ENCODE measurements at places on chromosomes 6 and 20.

DNA sequence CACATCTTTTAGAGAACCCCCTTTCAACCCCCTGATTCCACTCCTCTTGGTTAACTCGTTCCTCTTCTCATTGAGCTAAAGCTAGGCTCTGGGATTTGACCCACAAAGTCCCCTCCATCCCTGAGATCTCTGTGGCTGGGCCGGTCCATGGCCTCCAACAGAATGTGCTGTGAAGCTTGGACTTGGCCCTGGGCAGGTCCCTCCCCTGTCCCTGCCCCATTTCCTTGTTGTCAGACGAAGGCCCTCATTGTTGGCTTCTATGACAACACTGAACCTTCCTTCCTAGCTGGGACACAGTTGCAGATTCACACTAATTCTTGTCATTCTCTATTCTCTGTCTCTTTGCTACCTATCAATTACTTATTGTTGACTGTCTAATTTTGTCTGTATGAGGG lies 156.1 kb downstream of the SYCP2 start:
- DNase-seq: no peak

- DNase-seq: peak; percentile 94
Measured at GRCh38 chr6:70312165-70312745, 9.4 kb upstream of the COL9A1 start.

DNA sequence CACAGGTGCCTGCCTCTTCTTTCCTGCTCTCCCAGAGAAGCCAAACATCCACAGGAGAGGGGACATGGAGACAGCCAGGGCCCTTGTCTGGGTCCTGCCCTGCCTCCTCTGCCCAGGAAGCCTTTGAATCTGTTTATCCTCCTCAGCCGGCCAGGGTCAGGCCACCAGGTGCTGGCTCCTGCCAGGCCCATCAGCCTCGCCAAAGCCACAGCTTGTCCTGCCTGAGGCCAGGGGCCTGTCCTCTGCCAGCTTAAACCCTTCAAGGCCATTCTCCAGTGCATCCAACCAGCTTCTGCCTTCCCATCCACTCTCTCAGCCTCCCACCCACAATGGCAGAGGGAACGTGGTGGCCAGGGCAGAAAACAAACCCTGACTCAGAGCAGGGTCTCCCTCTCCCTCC lies 254.6 kb downstream of the ANKRD60 start:
- DNase-seq: no peak

DNA sequence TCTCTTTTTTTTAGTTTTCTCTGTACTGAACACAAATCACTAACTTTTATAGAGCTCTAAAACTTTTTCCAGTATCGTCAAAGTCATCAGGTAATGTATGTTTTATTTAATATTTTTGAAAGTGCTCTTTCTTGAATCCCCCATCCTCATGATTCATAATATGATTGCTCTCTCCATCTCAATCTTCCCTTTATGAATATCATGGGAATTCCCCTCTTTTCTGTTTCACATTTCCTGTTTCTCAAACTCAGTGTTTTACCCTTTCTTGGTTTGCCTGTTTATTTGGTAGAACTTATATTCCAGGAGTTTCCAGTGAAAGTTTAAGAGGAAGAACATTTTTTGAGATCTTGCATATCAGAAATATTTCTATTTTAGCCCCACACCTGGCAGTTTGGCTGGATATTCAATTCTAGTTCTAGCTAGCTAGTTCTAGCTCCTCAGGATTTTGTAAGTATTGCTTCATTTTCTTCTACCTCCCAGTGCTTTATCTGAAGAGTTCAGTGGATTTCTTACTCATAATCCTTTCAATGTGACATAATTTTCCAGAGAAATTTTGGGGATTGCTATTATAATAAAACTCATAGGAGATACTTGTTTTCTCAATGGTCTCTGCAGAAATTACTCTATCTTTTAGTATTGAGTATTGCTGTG lies 6.1 kb upstream of the C6orf58 start:
- no peak for DNase-seq

DNA sequence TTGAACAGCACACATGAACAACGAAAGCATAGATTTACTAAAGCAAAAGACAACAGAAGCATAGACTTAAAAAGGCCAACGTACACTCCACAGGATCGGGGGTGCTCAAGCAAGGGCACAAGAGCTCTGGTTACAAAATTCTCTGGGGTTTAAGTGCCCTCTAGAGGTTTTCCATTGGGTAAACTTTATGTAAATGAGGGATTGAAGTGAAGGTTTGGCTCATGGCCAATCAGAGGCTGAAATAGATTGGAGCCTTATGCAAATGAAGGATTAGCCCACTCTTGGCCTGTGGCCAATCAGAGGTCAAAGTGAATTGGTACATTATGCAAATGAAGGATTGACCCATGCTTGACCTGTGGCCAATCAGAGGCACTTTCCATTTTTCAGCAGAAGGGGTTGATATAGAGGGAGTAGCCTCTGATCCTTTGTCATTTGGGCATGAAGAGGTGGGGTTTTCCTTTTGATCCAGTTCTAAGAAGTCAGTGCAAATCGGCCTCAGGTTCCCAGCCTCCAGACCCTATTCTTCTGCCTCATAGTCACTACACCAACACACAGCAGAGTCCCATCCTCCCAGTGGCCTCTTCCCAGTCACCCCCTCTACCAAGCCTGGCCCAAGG lies 244.9 kb downstream of the THBS2 start:
- DNase-seq: no peak

GRCh38 chr6:88520445-88520844 lies 354.3 kb upstream of the CNR1 start:
- no peak for DNase-seq

DNA sequence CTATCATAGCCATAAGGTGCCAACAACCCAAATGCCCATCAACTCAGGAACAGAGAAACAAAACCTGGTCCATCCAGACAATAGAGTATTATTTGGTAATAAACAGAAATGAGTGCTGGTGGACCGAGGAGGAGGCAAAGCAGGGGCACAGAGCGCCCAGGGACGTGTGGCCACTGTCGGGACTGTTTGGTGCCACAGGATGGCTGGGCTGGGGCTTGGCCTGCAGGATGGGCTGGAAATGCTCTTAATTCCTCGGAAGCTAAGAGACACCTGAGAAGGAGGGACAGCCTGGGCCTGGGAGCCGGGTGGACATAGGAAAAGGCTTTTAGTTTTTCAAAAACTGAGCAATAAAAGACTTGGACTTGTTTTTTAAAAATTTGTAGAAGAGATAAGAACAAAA lies 216.4 kb downstream of the DLL1 start:
- no peak for DNase-seq

DNA sequence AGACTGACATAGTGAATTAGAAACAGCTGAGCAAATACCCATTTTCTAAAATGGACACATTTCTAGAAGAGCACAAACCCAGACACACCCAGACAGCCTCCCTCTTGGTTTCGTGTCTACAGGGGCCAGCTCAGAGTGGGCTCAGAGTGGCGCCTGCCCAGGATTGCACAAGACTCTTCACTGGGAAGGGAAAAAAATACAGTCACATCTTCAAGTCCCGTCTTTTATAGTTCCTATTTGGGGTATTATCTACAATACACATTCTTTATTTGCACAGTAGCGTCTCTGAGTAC lies 246.1 kb upstream of the AFDN start:
- DNase-seq: no peak

- DNase-seq: no peak
Measured at GRCh38 chr20:58826271-58826670, 24.4 kb downstream of the GNAS-AS1 start.

GRCh38 chr20:57826666-57827287 lies 117.0 kb upstream of the PMEPA1 start:
- no peak for DNase-seq

GRCh38 chr20:11544029-11544678 lies 373.5 kb upstream of the BTBD3 start:
- DNase-seq: peak; percentile 80

DNA sequence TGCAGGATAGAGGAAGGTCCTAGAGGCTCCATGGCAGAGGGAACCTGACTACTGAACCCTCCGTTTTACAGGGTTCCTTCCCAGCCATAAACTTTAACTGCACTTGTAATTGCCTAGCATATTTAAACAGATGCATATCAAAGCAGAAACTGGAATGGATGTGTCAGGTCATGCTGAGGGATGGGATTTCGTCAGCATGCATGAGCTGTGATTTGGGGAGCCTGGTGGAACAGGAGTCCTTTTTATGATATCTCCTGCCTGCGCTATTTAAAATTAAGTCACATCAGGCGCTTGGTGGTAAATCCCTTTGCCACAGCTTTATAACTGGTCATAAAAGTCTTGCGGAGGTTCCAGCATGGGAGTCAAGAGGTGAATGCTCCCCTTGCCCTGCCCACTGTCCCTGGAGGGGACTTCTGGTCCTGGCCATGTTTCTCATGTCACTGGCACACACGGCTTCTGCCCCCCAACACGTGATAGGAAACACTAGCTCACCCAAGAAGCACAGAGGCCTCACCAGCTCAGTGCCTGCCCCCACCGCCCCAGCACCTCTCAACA lies 26.0 kb upstream of the PCMTD2 start:
- no peak for DNase-seq

DNA sequence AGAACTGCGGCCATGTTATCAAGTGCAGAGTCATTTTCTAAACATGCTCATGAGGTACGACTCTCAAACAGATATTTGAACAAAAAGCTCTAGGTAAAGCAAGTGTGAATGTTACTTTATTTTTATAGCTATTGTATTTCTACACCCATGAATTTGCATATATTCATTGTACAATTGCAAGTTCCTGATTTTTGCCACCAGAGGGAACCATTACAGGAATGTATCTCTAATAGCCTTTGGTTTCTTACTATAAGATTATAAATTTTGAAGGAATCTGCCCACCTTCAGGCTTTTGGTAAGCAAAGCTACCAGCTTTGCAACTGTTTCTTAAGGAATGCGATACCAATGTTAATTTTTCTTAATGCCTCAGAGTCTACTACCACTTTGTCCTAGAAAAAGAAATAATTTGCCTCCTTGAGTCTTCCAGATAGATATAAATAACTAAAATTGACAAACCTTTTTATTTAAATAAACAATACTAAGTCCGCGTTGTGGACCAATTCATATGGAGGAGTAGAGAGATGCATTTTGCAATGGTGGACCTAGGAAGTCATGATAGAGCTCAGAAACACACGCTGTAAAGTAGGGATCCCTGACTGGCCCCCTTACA lies 125.4 kb upstream of the SAMD5 start:
- DNase-seq: peak; percentile 49

- DNase-seq: peak; percentile 73
Measured at GRCh38 chr6:73732845-73733675, 37.1 kb downstream of the CD109 start.

DNA sequence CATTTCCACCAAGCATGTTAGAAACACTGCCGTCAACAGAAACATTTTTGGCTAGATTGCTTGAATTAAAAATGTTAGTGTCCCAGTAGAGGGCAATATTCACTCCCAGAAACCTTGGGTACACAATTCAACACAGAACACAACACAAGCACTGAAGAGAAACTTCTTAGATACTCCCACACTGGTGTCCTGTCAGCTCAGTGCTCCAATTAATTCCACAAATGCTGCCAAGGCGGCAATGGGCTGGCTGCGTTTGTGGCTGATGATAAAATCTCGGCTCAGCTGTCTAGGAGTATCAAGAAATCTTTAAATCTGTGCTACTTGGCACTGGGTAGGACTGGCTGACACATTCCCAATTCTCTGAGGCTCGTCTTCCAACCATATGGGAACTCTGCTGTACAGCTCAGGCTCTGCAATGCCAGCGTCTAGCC lies 39.3 kb downstream of the BEND3 start:
- peak; percentile 27 for DNase-seq

DNA sequence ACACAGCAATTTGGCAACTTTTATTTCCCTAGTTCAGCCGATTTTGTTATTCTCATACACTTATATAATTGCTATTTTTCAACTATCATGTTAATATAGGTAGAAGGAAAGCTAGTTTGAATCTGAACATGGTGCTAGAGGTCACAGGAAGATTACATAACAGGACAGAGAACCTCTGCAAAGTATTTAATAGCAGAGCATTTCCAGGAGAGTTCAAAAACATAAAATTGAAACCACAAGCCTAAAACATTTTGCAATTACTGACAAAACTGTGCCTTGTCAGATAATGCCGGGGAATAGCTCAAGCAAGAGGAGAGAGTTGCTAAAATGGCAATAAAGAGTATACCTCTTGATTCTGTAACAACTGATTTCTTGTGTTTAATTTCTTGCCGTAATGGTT lies 70.8 kb downstream of the TFAP2B start:
- DNase-seq: no peak

- no peak for DNase-seq
Measured at GRCh38 chr20:63054103-63054474, 47.3 kb upstream of the BHLHE23 start.

GRCh38 chr20:59017493-59018231 lies 1.6 kb upstream of the TUBB1 start:
- DNase-seq: no peak

DNA sequence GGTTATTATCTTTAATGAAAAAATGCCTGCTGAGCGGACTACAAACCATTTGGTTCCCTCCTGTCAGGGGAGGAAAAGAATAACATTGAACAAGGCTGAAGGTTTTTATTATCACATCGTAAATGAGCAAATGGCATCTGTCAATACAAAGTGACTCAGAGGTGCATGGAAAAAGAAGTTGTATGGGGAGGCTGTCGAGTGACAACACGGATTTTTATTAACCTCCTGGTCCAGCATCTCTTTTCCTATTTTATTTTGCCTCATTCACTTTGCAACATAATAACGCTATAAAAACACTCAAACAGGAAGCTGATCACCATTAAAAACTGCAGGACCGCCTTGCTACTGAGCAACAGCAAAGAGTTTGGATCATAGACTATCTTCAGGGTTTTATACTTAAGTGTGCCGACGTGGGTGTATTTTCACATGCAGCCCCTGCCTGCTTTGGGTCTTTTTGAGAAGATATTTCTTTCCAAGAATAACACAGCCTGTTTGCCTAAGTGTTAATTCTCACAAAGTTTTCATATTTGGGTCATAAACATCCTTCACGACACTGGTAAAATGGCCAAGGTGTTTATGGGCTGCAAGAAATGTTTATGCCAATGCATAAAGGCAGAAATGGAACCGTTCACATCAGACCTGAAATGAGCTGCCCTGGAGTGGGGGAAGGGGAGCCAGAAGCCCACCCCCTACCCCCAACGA lies 132.1 kb upstream of the SALL4 start:
- no peak for DNase-seq

- peak; percentile 80 for DNase-seq
Measured at GRCh38 chr6:71383901-71384489, 95.4 kb downstream of the OGFRL1 start.
